ENCODE measurements at places on chromosomes 1 and 21.
A peak's percentile ranks its signal among the peaks of the same experiment; 100 is the strongest.

- no peak for DNase-seq
Measured at GRCh38 chr21:37412603-37413360, 46.2 kb downstream of the DYRK1A start.

DNA sequence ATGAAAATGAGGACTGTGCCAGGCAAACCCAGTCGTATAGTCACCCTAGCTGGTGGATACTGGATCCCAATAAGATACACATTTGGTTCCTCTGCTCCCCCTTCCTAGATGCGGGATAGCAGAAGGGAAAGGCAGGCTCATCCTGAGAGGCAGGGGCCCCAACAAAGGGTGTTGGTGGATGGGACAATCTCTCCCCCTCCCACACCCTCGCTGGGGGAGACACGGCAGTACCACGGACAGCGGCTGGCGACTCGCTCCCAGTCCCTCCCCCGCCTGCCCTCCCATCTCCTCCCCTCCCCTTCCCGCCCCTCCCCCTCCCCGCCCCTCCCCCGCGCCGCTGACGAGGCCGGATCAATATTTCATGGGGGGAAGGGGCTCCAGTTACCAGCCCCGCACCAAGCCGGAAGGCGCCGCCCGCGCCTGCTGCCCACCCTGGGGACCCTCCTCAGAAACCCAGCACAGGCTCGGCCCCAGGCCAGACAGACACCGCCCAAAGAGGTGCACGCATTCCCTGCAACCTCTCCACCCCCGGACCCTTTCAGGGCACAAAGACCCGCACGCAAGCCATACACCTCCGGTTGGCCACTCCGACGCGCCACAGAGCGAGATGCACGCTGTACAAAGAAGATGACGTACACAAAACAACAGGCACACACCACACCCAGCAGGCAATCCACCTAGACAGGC, 11.5 kb downstream of the RIMS3 start:
- no peak for DNase-seq

- no peak for DNase-seq
Measured at GRCh38 chr1:76113446-76113845, 38.9 kb downstream of the ST6GALNAC3 start.

DNA sequence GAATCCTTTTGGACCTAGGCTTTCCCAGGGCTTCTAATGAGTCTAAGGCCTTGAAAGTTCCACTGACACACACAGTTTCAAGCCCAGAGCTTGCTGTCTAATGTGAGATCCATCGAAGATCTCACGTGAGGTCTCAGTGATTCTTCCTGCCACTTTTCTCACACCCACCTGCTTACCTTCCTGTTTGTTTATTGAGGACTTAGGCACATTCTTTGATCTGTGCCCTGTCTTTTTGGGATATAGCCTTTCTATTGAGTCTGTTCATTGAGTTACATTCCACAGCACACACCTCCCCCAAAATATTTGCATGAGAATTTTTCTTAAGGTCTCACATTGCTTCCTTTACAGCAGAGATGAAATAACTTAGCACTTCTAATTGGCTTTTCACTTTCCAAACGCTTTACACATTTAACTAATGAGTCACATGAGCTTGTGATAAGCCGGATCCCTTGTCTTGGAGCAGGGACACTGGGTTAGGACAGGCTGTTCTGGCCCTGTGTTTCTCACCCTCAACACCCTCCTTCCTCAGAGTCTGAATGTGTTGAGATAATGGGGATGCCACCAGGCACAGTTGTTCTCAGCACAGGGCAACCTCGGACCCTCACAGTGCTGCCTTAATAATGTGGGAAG, 288.3 kb downstream of the TM2D1 start:
- DNase-seq: no peak

GRCh38 chr1:187517546-187517945, 688.8 kb downstream of the PLA2G4A start:
- no peak for DNase-seq

DNA sequence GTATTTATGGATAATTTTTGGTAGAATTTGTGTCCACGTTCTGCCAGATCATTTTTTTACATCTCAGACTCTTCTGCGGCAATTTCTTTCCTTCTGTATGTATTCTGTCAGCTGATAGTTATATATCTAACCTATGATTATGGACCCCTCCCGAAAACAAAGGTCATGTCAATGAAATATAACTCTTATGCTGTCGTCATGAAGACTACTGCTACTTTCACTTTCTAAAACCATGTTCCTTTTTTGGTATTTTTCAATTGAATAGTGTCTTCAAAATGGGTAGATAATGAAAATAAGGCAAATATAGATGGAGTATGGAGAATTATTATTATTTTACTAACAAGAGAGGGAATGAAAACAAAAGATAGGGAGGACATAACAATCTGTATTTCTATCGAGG, 3.2 kb downstream of the ANGPTL1 start:
- no peak for DNase-seq

DNA sequence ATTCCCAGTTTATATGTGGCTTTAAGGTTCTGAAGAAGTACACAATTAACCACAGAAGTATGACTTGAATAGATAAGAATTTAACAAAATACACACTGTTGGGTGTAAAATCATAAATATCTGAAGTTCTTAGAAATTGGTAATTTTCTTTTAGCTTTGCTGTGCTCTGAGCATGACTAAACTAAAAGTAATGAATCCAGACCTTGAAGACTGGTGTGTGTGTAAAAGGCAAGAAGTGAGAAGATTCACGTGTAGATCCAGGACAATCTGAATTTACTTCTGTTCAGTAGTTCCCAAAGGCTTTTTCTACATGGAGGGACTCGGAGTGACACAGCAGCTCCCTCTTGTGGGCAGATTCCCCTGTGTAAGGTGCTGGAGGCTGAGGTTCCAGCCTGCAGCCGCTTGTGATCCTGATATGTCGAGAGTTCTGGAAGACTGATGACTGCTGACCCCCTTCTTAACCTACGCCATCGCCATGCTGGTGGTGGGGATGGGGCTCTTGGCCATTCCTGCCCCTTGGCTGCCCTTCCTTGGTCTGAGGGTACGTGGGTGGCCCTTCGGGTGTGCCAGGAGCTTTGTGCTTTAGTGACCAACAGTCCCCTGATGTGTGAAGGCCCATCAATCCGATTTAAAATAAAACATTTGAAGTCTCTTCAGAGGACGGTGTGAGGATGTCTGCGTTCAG, 62.7 kb downstream of the ADARB1 start:
- peak; percentile 83 for DNase-seq

- no peak for DNase-seq
Measured at GRCh38 chr1:197994907-197995407, 77.8 kb downstream of the LHX9 start.

- no peak for DNase-seq
Measured at GRCh38 chr1:224203243-224204016, 20.4 kb downstream of the DEGS1 start.

- DNase-seq: no peak
Measured at GRCh38 chr21:8994640-8995511, 1526.5 kb upstream of the TPTE start.

DNA sequence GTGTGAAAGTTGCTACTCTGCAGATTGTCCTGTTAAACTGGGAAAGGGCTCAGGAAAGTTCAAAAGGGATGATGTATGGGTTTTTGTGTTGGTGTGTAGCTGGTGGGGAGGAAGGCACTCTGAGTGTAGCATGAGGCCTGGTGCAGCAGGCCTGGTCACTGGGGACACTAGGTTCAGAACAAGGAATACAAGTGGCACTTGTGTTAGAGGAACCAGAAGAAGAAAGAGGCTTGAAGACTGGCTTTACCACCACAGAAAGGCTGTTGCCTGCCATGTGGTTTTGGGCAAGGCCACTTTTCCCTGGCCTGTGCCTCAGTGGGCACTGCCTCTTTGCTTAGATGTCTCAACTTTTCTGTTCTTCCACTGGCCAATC, 122.8 kb downstream of the NOS1AP start:
- DNase-seq: no peak

- DNase-seq: no peak
Measured at GRCh38 chr1:43447891-43448708, 5.6 kb downstream of the HYI start.

Data from GM19239 (cell line).